Iris pigment epithelial cell (primary cell): ENCODE measurements at places on chromosomes 2 and 18.
A peak's percentile ranks its signal among the peaks of the same experiment; 100 is the strongest.

- no peak for DNase-seq
These were observed 9.7 kb upstream of the ATG16L1 start for GRCh38 chr2:233241803-233242202.

- no peak for DNase-seq
These were observed 15.5 kb upstream of the MC5R start for GRCh38 chr18:13808294-13809042.

DNA sequence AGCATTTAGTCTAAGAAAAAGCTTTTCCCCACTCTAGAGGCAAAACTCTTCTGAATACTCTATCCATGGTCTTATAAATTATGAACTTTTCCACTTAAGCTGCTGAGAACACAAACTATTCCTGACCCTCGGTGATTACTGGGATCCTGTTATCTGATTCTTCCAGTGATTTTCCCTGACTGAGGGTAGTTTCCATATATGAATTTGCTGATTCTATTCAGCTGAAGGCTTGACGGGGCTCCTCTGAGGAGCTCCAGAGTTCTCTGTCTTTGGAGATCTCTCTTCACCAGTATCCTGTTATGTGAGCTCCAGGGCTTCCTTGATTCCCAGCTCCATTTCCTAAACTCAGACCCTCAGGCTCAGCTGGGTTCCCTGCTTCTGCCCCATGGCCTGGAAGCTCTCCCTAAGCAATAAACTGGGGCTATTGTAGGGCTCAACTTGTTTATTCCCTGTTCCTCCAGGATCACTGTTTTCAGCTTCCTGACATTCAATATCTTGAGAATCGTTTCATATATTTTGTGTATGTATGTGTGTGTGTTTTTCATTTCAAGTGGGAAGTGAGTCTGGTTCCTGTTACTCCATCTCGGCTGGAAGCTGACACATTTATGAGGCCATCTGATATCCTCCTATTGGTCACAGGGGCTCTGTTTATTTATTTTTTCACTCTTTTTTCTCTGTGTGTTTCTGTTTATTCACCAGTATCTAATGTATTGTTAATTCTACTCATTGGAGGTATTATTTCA is 78.2 kb downstream of the ARHGAP28 start:
- no peak for DNase-seq

DNA sequence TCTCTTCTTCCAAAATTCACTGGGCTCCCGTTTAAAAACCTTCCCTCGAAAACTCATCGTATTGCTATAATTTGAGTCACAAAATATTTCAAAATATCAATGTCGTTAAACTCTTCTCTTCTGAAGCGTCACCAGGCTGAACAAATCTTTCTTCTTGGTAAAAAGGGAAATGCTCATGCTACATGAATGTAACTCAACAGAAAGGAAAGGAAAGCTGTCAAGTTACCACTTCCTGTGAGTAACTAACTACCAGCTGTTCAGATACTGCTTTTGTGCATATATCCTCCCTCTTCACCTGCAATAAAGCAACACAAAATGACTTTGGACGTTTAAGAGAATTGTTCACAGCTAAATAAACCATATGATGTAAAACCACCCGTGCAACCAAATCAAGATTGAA is 95.4 kb downstream of the DOCK10 start:
- DNase-seq, result peak; percentile 86

GRCh38 chr18:75491361-75491760 is 63.9 kb upstream of the SMIM21 start:
- no peak for DNase-seq

DNA sequence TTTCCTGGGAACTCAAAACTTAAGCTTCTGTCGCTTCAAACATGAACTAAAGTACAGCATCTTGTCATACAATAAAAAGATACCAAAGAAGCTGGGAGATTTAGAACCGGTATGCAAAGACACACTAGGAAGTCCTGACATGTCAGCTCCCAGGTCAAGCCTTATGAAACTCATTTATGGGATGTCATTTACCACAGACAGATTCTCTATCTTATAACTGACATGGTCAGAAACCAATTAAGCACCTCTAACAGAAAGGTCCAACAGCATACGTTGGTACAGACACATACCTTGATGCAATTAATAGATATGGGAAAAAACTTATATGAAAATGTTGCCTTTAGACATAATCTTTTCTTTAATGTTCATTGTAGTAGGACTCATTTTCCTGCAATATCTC is 169.0 kb downstream of the SRBD1 start:
- DNase-seq, result no peak

DNA sequence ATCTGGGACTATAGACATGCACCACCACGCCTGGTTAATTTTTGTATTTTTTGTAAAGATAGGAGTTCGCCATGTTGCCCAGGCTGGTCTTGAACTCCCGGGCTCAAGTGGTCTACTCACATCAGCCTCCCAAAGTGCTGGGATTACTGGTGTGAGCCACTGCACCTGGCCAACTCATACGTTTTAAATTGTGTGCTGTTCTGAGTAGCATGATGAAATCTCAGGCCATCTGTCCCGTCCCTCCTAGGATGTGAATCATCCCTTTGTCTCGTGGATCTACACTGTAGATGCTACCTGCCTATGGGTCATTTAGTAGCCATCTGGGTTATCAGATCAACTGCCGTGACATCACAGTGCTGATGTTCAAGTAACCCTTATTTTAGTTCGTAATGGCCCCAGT is 38.5 kb upstream of the RMP24 start:
- no peak for DNase-seq

DNA sequence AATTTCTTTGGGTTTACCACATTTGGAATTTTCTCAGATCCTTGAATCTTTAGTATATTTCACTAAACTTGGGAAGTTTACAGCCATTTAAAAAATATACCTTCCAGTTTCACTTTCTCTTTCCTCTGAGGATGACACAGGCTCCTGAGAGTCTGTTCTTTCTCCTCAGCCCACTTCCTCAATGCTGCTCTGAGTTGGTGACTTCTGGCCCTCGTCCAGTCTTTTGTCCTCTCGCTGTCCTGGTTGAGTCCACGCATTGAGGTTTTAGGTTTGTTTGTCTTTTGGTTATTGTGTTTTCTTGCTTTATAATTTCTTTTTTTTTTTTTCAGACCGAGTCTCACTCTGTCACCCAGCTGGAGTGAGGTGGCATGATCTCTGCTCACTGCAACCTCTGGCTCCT is 40.7 kb upstream of the GALR1 start:
- DNase-seq, result peak; percentile 74
